ENCODE measurements at places on chromosomes 4 and X.
A peak's percentile ranks its signal among the peaks of the same experiment; 100 is the strongest.

DNA sequence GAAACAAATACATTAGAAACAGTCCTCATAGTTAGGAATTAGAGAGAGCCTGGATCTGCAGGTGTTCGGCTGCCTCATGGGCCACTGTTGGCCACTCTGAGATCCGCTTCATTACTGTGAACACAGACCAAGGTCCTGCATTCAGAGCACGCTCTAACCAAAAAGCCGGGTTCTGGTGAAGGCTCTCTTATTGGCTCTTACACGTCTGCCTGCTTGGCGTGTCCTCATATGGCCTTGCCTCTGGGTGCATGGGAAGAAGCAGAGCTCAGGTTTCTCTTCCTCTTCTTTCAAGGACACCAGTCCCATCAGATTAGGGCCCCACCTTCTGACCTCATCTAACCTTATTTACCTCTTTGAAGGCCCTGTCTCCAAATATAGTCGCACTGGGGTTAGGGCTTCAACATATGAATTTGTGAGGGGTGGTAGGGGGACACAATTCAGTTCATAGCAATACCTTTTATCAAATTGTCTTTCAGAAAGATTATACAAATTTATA lies 37.1 kb upstream of the ELF2 start:
- peak; percentile 40 for DNase-seq

DNA sequence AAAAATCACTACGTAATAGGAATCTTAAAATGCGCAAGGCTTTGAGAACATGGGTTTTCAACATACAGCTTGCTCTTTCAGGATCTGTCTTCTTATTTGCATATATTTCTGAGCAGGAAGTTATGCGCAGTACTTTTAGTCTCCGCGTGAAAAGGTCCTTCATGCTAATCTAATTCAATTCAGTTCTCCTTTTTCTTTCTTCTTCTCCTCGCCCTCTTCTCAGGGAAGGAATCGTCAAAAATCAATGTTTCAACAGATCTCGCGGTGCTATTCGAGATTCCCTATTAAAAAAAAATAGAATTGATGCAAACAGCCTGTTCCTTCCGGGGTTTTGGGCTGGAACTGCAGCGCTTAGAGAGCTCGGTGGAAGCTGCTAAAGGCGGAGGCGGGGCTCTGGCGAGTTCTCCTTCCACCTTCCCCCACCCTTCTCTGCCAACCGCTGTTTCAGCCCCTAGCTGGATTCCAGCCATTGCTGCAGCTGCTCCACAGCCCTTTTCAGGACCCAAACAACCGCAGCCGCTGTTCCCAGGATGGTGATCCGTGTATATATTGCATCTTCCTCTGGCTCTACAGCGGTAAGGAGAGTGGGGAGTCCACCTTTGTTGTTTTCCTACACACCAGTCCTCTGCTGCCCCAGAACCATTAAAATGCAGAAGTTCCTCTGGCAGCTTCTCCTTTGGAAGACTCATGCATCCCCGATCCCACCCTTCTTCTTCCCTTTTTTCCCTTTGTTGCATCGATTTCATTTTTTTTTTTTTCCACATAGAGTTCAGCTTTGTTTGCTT lies at the start of the genes HMGN5 and SH3BGRL:
HMGN5 (minus strand) TSS at position 243 of the 785 bp plus-strand sequence. CDS start 80,364 bp downstream, outside the sequence.
SH3BGRL (plus strand) TSS at position 432 of the 785 bp plus-strand sequence; CDS start at position 531, 99 bp downstream.
- peak; percentile 87 for DNase-seq

GRCh38 chr4:123083646-123084045 lies 161.2 kb upstream of the NUDT6 start:
- no peak for DNase-seq

DNA sequence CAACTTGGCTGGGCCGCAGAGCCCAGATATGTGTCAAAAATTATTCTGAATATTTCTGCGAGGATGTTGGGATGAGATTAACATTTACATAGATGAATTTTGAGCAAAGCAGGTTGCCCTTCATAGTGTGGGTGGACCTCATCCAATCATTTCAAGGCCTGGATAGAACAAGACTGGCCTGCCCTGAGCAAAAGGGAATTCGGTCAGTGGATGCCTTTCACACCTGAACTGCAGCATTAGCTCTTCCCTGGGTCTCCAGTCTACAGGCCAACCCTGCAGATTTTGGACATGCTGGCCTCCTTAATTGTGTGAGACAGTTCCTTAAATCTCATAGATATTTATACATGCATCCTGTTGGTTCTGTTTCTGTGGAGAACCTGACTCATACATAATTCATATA lies 32.4 kb upstream of the SLC10A4 start:
- DNase-seq, result no peak

DNA sequence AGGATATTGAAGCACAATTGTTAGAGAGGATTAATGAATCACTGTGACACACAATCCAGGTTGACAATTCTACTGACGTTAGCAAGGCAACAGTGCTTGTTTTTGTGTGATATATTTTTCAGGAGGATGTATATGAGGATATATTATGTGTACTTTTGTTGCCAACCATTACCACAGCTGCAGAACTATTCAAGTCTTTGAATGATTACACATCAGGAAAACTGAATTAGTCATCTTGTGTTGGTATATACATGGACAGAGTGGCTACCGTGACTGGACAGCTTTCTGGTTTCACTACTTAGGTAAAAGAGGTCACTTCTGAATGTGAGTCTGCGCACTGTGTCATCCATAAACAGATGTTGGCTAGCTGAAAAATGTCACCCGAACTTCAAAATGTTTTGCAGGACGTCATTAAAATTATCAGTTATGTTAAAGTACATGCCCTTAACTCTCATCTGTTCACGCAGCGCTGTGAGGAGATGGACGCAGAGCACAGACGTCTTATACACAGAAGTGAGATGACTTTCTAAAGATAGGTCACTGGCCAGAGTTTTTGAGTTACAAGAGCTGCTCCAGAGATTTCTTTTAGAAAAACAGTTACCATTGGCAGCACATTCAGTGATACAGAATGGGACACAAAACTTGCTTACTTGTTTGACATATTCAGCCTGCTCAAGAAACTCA lies 69.0 kb downstream of the MRPL1 start:
- DNase-seq, result peak; percentile 94

- DNase-seq, result peak; percentile 3
Measured at GRCh38 chr4:66923081-66923865, 622.0 kb downstream of the CENPC start.

DNA sequence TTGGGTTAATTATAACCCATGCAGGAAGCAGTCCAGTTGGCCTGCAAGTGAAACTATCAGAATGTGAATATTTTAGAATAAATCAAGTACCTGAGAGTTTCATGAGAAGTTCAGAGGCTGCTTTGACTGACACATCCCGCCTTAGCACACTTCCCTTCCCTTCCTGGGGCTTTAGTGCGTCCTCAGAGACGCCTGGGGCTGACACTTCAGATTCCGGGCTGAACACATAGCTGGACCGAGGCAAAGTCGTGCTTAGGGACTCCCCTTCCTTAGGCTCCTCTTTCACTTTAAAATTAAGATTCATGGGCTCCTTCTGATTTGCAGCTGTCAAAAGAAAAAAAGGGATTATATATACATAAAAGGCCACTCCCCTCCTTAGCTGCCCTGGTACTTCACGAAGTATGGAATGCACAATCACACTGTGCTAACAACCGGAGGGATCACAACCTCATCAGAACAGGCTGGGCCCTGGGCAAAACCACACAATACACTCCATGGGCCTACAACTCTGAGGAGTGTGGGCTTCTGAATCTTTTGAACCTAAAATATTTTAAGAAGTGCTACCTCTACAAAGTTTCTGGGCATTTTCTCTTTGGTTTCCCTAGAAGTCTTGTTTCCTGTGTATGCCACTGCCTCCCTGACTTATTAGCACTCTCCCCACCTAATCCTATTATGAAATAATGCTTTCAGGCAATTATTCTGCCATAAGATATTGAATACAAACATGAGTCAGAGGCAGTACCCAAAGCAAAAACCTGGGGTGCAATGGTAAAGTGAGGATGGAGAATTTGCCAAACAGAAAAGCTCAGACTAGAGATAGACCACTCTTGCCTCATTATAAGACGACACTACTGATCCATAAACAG lies 68.2 kb downstream of the ZNF827 start:
- peak; percentile 34 for DNase-seq
